Activated CD4-positive, alpha-beta T cell treated with anti-CD3 and anti-CD28 coated beads for 36 hours (primary cell): ENCODE measurements at places on chromosomes 2 and 18.

GRCh38 chr2:96336104-96336775, 674 bp downstream of the NCAPH start:
- DNase-seq, result no peak

- DNase-seq, result no peak
These were observed 319.4 kb upstream of the RBMS1 start for GRCh38 chr2:160812830-160813505.

DNA sequence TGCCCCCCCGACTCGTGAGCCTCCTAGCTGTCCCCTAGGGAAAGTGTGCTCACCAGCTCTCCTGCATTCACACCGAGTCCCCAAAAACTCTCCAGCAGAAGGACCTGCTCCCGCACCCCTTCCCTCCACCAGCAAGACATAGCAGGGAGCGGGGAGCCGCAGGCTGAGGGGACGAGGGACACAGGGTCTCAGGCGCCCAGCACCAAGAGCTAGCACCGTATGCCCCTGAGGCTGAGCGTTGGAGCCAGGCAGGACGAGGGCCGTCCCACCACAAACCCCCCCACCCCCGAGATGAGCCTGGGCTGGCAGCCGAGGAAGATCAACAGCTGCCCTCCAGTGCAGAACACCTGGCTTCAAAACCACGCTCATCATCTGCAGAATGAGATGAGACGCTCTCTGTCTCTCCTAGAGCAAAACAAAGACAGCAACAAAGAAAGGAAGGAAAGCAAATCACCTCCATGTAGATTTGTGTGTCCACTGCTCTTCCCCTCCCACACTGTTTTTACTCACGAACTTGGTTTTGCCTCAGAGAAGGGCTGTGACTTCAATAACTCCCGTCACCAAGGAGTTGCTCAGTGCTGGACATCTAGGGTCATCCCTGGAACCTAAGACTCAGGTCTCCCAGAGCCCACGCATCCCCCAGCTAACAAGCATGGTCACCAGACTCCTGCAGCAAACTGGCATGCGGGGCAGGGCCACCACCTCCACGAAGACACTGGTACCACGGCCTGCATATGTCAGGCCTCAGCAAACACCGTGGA, 39.7 kb upstream of the SALL3 start:
- no peak for DNase-seq

DNA sequence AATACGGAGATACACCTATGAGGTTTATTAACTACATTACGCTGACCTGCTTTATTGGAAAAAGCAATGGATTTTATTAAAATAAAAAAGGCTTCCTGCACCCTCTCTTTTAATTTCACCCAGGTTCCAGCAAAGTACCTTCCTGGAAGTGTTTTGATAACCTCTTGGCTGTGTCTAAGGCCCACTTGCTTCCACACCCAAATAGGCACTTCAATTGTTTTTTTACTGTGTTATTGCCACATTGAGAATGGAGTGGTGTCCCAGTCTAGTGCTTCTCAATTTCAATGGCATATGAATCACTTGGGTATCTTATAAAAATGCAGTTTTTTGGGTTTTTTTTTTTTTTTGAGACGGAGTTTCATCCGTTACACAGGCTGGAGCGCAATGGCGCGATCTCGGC, 47.6 kb downstream of the SF3B1 start:
- DNase-seq, result no peak

DNA sequence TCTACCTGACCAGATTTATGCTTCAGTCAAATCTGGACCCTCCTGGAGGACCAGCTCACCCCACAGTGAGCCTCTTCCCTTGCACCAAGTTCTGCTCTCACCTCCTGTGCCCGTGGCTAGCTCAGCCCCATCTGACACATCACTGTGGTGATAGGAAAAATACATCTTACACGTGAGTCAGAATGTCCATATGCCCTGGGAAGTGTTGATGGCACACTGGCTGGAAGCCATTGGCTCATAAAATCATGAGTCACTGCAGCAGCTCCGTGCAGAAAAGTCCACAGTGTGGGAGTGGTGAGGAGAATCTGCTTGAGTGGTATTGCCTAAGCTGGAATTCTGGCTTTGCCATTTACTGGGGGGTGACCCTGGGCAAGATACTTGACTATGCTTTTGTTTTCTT, 42.6 kb upstream of the RAPGEF4 start:
- DNase-seq, result peak; percentile 74
